ENCODE measurements at places on chromosomes 1 and 21.

DNA sequence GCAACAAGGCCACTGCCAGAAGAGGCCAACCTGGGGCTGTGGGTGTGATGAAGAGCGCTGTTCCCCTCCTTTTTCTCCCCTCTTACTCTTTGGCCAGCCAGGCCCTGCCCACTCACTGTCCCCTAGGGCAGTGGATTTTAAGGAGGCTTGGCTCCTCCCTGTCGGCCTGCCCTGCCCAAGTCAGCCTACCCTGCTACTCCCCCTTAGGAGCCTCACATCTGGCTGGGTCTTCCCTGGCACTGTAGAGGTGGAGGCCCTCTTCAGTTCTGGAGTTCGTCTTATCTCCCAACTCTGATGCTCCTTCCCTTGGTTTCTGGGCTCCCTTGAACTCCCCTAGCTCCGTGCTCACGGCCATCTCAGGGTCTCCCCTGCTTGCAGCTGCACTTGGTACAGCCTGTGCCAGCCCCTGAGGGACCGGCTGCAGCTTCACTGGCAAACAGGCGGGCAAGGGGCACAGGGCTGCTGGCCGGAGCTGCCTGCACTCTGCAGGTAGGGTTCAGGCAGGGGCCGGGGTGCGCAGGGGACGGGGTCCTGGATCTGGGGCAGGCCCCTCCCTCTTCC is 4.0 kb downstream of the AMPD2 start:
- DNase-seq, result no peak

DNA sequence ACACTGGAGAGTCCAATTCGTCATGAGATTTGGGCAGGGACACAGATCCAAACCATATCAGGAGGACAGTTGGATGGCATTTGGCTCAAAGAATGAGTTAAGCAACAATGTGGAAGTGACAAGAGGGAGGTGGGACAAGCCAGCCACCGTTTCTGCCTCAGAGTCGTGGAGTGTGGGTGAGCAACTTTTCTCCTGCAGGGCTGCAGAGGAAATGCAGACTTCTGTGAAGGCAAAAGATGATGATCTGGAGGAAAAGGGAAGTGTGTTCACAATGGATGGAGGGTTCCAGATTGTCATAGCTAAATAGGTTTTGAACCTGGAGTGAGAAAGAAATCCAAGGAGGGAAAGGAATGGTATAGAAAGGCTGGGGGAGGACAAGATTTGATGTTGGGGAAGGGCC is 16.4 kb upstream of the KANK4 start:
- DNase-seq, result no peak

- no peak for DNase-seq
These were observed 11.2 kb upstream of the GUCA2B start for GRCh38 chr1:42141978-42142377.

DNA sequence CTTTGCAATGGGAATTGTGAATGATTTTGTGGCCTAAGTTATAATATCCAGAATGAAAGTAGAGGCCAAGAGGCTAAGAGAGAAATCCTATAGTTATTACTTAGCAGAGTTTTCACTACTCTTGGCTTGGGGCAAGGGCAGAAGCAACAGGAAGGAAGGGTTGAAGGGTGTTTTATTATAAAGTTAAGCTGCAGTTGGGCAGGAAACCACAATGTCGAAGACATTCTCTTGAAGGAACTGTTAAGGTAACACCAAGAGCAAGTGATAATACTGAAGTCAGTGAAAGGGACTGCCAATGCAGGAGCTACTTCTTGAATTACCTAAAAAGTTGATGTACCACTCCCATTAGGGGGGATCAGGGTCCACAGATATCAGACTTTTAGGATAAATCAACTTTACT is 8.3 kb downstream of the XCL2 start:
- DNase-seq, result no peak

DNA sequence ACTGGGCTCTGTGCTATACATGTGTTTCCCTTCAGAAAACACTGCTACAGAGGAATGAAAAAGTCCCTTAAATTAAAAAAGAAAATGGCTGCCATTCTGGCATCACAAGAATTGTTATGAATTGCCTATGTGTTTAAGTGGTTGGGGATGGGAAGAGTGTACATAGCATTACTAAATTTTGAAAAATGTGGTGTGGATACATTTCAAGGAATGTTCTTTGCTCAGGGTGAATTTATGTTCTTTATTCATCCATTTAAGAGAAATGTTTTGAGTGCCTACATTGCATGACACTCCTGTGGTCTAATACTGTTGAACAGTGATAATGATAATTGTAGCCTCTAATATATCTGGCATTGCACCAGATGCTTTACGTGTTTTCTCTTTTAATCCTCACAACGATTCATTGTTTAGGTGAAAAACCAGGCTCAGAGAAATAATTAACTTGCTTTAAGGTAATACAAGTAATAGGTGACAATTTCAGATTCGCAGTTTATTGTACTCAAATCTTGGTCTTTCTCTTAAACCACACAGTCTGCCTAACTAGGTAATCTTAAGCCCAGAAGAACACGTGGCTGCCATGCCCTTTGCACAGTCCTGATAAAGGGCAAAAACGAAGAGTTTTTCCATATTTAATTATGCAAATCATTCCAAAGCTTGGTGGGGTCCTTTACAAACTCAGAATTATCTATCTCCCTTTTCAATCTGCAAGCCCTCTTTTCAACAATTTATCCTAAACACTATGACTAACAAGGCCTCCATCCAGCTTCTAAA is 31.5 kb downstream of the DPT start:
- DNase-seq, result no peak

GRCh38 chr1:206581571-206581981 is 30.7 kb downstream of the EIF2D start:
- no peak for DNase-seq

GRCh38 chr1:11198257-11198656 is 9.1 kb downstream of the ANGPTL7 start:
- no peak for DNase-seq

DNA sequence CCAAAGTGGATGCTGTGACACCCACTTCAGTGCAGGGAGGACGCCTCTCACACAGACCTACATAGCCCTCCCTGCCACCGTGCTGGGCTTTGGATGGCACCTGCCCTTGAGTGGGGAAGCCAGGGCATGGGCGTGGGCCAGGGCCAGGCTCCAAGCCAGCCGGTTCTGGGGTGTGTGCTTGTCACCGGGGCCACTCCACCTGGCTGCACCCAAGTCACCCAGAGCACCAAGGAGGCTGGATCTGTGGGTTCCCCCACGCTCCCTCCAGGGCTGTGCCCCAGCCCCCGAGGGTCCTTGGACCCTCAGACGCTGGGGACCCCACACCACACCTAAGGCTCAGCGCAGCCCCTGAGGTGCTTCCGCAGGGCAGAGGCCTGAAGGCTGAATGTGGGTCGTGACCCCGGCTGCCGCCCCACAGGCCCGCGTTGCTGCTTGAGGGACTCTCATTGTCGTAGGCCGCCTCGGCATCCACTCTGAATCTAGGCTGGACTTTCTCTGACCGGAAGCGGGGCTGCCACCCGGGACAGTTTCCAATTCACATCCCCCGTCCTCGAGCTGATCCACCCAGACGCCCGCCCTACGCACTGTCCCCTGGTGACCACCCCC is 1.5 kb downstream of the MXRA8 start:
- no peak for DNase-seq

GRCh38 chr1:93661829-93662474 is 19.7 kb downstream of the BCAR3 start:
- no peak for DNase-seq

DNA sequence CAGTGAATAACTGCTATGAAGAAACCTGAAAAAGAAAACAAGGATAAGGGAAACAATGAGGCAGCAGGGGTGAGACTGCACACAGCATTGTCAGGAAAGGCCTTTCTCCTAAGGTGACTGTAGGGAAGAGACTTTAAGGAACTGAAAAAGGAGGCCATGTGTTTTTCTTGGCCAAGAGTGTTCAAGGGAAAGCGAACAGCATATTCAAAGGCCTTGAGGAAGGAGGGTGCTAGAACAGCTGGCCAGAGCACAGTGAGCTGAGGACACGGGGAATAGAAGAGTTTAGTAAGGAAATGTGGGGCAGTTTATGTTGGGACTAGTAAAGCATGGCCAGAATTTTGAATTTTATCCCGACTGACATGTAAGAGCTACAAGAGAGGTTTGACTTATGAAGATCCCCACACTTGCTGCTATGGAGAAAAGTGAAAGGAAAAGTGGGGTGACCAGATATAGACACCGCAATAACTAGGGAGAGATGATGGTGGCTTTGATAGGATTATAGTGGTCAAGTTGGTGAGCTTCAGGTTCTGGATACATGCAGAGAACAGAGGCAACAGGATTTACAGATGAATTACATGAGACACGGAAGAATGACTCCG is 1.4 kb downstream of the RWDD2B start:
- DNase-seq, result no peak

GRCh38 chr1:199089393-199090122 is 450.7 kb downstream of the PTPRC start:
- DNase-seq, result no peak

GRCh38 chr1:168917796-168918195 is 188.7 kb upstream of the ATP1B1 start:
- DNase-seq, result no peak

DNA sequence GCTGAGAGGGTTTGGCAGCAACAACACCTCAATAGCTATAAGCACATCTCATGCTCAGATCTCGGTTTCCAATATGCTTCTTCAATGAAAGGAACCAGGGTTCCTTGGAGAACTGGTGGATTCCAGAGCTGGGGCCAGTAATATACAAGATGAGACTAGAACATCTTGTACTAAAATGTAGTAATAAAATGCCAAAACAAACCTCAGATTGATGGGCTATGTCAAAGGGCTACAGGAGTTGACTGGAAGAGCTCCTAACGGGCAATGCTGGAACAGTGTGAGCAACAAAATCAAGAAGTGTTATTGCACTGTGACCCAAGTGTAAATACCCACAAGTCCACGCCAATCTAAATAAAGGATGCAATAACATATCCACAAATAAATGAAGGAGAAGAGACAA is 26.1 kb upstream of the SLC19A1 start:
- no peak for DNase-seq

- DNase-seq, result no peak
These were observed 39.9 kb downstream of the EPHA2 start for GRCh38 chr1:16116002-16116401.

GRCh38 chr1:45583264-45583665 is 576 bp upstream of the NASP start:
- DNase-seq, result peak; percentile 91

GRCh38 chr1:17437580-17438317 is 1.7 kb downstream of the RCC2 start:
- DNase-seq, result no peak

- DNase-seq, result no peak
These were observed 73.7 kb downstream of the UBE2T start for GRCh38 chr1:202268032-202268431.

DNA sequence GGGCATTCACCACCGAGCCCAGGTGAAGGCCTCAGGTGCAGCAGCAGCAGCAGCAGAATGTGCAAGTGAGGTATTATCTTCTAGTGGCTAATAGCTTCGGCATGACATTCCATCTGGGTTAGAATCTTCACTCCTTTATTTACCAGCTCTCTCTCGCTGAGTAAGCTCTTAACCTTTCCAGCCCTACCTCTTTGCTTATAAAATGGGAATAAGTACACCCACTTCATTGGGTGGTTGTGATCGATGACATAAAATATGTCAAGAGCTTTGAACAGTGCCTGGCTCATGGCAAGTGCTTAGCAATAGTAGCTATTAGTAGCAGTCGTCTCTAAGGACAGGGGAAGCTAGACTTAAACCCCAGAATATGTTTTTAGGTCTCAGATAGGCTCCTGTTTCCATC is 149.5 kb downstream of the NOS1AP start:
- DNase-seq, result no peak

- no peak for DNase-seq
These were observed 120.4 kb downstream of the SIPA1L2 start for GRCh38 chr1:232509570-232509969.

DNA sequence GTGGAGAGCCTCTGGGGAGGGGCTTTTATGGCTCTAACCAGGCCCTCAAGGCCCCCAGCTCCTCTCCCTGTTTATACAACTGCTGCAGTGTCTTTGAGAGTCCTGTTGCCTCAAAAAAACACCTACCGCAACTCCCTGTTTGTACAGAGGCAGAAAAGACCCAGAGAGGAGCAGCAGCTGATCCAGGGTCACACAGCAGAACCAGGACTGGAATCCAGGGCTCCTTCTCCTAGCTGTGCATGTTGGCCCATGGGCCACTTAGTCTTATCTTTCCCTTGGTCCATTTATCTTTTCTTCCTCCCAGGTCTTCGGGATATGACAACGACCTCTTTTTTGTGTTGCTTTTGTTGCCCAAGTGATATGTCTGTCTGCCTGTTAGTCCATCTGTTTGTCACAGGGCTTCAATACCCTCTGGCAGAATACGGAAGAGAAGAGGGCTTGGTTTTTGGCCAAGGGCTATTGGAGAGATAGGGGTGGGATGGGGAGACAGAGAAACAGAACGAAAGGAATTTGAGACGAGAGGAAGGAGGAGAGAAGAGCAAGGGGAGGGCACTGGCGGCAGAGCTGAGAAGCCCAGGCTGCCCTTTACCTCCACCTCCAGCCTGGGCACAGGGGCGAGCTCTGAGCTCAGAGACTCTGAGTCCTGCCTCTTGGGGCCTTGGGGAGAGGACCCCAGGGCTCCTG is 33.5 kb upstream of the WASF2 start:
- no peak for DNase-seq

- DNase-seq, result no peak
These were observed 568.3 kb upstream of the ADGRL2 start for GRCh38 chr1:81232420-81232819.

DNA sequence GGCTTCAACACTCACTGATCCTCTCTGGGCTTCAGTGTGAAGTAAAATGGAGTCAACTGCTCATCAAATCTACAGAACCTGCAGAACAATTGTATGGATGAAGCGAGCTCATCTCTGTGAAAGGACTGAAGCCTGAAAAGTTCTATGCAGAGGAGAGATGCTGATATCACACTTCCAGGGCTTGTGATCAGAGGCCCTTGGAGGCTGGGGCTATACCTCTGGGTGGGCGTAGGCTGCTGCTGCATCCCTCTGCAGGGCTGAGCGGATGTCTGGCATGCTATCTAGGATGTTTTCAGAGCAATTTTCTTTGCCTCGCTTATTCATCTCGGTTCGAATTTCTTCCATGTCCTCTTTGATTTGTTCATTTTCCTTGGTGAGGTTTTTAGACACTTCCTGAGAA is 17.6 kb downstream of the OLFML2B start:
- DNase-seq, result no peak

DNA sequence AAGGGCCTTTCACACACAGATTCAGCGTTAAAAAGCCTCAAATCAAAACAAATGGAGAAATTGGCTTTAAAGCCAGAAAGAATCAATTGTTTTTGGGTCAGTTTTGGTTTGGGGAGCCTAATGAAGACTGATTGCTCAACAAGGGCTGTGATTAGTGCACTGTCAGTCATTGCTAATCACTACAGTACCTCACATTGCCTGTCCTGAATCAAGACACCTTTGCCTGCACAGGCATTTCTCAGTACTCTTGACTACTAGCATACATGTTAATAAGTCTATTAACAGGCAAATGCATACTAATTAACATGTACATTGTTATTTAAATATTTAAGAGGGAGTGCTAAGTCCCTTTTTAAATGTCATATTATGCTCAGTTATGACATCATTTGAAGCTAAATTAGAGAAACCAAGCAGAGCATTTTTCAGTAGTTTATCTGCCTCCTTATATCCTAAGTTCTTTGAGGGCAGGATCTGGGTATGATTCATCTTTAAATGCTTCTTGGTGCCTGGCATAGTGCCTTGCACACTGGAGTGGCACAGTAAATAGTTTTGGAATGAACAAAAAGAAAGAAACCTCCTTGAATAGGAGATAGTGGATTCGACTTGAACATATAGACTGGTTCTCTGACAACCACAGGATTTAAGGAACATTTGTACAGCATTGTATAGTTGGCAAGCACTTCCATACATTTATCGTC is 25.8 kb upstream of the CCN1 start:
- DNase-seq, result no peak

Measured in left renal pelvis (tissue), 4 donors.